ENCODE measurements at places on chromosomes 4 and X.

- no peak for DNase-seq
These were observed 763.6 kb upstream of the AGA start for GRCh38 chr4:178205826-178206225.

GRCh38 chr4:188821500-188821899 lies 682.3 kb downstream of the TRIML1 start:
- no peak for DNase-seq

GRCh38 chrX:15973299-15973698 lies 118.7 kb upstream of the AP1S2 start:
- DNase-seq, result peak; percentile 7

DNA sequence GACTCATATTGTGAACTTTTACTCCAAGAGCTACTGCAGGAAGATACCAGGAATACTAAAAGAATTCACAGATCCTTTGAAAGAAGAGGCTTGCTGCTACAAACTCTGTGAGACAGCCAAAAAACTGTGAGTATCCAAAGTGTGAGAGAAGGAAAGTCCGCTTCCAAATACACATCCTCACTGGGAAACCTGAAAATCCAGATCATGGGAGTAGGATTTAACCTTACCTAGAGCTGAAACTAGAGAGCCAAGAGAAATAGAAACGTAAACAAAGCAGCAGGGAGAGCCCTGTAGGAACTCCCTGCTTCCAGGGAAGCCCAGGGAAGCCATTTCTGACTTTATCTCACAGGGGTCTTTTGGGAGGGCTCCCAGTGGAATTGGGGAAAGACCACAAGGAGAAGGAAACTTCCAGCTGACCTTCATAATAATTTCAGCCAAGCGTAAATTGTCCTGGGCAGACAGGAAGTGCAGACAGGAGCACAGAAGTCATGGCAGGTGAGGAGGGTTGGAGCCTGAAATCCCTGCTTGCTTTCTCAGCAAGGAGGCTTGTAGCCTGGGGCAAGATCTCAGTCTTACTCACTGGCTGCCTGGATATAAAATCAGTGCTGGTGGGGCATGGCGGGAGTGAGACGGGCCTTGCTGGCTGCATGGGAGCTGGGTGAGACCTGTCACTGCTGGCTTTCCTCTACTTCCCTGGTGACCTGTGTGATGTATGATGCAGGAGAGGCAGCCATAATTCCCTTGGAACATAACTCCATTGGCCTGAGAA lies 26.2 kb upstream of the NFKB1 start:
- DNase-seq, result no peak

DNA sequence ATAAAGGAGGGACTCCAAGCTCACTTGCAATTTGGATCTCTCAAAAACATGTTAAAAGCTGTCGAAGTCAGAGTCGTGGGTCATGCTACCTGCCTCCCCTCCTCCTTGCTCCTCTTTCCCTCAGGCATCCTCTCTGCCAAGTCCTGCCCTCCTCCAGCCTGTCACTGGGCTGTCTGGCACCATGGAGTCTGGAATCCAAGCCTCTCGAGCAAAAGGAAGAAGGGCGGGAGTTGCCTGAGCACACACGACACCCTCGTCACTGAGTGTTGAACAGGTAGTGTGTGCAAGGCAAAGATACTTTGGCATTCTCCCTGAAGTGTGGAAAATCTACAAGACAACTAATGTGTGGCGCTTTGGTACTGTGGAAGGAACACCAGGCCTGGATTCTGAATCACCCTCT lies 62.2 kb downstream of the HAUS3 start:
- DNase-seq, result no peak

GRCh38 chr4:18815779-18816173 lies 794.2 kb upstream of the LCORL start:
- DNase-seq, result no peak

- DNase-seq, result no peak
These were observed 15.5 kb downstream of the AFAP1 start for GRCh38 chr4:7924163-7924562.

DNA sequence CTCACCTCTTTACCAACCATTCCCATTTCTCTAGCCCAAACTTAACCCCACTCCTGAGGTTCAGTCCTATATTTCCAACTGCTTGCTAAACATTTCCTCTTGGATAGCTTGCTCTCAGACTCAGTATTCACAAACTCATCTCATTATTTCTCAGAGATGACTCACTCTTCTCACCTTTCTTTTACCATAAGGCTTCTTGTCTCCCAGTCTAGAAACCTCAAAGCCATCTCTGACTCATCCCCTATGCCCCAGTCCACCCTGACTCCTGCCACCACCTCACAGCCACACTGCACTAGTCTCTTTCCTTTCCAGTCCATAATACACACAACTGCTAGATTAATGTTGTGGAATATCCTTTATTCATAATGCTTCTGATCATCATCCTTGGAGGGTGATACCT lies 4.8 kb downstream of the FRMPD3 start:
- no peak for DNase-seq

GRCh38 chr4:26120098-26120825 lies 200.6 kb upstream of the RBPJ start:
- DNase-seq, result no peak

- no peak for DNase-seq
These were observed 164.3 kb downstream of the AFAP1 start for GRCh38 chr4:7775396-7775795.

GRCh38 chr4:127143460-127144195 lies 489.1 kb upstream of the INTU start:
- no peak for DNase-seq

DNA sequence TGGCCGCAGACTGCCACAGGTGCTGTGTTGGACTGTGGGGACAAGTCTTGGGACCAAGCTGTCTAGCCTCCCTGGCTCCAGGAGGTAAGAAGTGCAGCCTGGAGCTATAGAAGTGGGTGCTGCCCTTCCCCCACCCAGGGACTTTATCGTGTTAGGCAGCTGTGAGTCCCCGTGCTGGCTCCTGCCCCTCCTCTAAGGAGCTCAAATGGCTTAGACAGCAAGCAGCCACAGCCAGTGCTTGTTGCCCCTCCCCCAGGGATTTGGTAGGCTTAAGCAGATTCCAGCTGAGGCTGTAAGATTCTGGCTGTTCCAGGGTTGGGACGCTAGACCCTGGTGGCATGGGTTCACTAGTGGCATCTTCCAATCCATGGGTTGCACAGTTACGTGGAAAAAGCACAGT lies 979.4 kb upstream of the PCDH10 start:
- no peak for DNase-seq

GRCh38 chrX:34503119-34503518 lies 154.0 kb downstream of the TMEM47 start:
- DNase-seq, result no peak

GRCh38 chr4:79634111-79634510 lies 226.1 kb upstream of the GK2 start:
- DNase-seq, result no peak

DNA sequence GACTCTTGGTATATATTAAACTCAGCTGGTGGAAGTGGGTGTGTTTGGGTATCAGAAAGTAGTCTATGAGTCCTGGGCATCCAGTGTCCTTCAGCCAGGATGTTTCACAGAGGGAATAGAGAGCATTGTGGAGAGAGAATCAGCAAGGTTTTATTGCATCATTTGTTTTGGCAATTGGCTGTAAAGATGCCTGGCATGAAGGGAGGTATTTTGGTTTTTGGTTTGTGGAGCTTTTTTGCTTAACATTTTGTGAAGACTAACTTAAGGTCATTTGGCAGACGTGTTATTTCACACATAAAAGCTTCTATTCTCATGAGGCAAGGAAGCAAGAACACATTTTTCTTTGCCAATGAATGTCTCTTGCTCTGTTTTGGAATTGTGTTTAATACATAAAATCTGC lies 71.1 kb downstream of the DCLK2 start:
- DNase-seq, result no peak

DNA sequence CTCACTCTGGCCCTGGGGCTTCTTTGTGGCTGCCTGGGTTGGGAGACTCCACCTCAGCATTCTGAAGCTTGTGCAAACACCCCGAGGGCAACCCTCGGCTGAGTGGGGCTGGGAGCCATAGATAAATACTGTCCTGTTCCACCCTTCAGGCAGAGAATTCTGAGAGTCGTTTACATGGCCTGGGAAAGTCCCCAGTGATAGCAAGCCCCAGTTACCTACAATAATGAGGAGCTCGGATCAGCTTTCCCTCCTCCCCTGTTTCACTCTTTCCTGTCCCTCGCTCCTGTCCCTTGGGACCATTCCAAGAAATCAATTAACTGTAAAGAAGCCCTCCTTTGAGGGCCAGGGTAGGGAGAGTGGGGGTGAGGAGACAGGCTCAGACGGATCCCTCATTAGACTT lies 31.6 kb upstream of the DDX3X start:
- DNase-seq, result no peak

GRCh38 chrX:21156632-21157031 lies 217.6 kb upstream of the CNKSR2 start:
- DNase-seq, result no peak

GRCh38 chr4:86657910-86658309 lies 63.8 kb downstream of the PTPN13 start:
- no peak for DNase-seq

DNA sequence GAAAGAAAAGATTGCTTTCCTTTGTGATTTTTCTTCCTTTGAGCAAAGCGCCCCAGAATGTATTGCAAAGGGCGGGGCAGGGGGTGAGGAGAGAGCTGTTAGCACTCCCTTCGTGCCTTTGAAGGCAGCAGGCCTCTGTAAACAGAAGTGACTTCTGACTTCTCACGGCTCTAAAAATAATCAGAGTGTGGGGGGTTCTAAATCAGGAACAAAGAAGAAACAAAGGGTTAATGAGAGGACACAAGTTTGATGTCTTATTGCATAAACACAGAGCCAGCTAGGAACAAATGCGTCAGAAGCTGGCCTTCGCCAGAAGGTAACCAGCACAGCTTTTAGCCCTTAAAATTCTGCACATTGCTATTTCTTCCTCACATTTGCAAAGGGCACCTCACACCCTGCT lies 626.2 kb downstream of the MID1IP1 start:
- DNase-seq, result peak; percentile 15

DNA sequence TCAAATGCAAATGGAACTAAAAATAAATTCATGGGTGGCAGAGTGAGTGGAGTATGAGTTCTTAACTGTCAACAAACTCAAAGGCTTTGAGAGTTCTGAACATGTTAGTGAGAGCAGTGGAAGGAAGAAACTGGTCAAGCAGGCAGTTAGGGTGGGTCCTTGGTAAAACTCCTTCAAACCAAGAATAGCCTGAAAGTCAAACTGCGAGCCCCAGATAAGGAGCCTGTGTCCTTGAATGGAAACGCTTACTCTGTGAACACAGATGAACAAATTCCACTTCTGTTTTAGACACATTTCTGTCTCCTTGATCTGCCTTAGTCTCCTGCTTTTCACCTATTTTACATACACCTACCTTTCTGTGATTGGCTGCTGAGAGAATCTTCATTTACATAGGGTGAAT lies 129.4 kb upstream of the PCDH18 start:
- no peak for DNase-seq

- no peak for DNase-seq
These were observed 824 bp downstream of the LRPAP1 start for GRCh38 chr4:3531318-3531878.

- peak; percentile 24 for DNase-seq
These were observed 31.2 kb downstream of the CCNI start for GRCh38 chr4:77044461-77045150.

DNA sequence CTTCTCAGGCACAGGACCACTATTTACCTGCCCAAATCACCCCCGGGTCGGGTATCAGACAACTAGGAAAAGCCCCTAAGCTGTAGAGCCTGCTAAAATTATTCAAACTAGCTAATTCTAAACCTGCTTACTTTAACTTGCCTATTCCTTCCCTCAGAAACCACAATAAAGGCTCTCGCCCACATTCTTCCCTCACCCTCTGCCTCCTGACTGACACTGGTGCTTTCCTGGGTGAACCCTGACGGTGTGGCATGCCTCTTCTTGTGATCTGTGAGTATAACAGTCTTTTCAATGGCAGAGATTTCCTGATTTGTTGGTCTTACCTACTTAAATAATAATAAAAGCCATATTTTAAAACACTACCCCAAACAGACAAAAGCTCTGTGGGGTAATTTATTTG lies 242.1 kb upstream of the ZCCHC13 start:
- no peak for DNase-seq

- DNase-seq, result no peak
These were observed 189.7 kb downstream of the TRIML1 start for GRCh38 chr4:188328966-188329365.

GRCh38 chr4:186701273-186701672 lies 22.4 kb downstream of the FAT1 start:
- DNase-seq, result no peak

DNA sequence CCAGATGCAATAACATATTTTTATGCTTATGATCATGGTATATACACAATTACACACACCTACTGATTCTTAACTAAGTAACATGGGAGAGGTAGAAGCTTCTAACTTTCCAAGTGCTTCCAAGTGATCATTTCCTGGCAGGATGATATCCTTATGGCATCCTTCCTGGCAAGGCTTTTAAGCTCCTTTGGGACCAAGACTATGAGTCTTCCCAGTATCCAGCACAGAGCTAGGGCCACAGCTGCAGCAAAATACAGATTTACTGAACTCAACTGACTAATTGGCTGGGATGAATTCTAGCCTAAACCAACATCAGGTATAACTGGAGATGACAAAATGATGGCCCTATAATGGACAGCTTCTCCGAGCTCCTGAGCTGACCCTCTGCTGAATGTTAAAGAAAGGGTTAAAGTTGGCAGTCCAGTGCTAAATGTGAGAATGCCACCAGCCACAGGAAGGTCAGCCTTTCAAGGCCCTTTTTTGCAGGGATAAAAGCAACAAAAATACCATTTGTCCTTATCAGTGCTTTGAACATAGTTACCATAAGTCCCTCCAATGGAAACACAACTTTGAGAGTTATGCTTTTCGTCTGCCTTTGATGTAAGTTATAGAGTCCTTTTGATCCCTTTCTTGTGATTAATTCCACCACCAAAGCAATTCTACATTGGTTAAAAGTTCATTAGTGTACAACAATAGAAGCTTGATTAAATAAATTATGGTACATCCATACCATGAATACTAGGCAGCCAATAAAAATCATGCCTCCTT lies 73.4 kb downstream of the MGST2 start:
- DNase-seq, result no peak

DNA sequence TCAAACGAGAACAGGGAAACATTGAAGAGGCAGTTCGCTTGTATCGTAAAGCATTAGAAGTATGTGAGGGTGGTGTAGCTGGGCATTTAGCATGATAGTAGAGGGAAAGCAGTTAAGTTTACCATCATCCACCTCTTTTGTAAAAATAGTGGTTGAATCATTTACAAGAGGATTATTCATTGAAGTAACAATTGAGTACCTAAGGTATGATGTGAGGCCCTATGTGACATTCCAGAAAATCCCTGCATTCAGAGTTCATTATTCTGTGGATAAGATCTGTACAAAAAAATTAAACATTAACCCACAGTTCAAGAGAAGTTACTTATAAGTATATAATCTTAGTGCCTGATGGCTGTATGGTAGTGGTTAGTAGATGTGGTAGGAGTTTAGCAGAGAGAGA lies 22.2 kb upstream of the GCNA start:
- no peak for DNase-seq
